Kidney capillary endothelial cell (primary cell): ENCODE measurements at places on chromosomes 7 and 10.

DNA sequence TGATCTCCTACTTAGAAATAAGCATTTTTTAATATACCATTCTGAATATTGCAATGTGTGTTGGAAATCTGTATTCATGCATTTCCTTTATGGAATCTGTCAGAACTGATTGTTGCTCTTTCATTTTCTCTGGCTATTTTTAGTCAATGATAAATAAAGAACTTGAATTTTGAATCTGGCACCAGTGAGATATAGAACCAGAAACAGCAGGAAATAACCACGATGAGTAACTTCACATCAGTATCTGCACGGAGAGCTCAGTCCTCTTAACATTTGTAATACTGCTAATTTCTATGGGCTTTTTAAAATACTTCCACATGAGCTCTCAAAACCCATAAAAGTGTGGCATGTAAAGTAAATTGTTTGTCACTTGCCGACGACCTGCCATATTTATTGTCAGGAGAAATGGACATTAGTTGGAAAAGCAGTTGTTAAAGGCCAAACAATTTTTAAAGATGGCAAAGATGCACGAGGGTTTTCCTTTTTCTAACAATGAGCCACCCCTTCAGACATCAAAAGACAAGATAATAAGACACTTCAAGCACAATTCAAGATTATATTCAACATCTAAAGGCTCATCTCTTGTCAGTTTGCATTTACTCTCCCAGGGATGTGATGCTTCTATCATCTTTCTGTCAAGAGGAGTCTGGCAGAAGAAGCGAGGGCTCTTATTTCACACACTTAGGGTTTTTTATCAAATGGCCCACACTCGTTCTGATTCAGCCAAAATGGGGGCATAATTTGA, 118.3 kb downstream of the POU6F2 start:
- no peak for DNase-seq

GRCh38 chr7:95470452-95470851, 15.3 kb upstream of the ASB4 start:
- DNase-seq, result peak; percentile 78

DNA sequence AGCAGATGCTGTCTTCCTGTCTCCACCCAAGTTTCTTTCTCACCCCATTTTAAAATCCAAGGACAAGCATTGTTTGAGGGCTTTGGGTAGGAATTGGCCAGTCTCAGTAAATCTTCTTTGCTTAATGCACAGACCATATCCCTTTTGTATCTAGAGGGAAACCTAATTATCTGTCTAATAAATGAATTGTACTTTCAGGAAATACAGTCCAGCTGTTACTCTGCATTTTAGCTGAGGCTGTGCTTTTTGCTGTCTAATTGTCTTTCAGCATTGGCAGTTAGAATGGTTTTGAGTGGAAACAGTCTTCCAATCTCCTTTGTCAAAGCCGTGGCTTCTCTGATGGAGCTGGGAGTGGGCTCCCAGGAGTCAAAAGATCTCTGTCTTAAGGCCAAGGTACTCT, 388.2 kb downstream of the SORCS3 start:
- no peak for DNase-seq

GRCh38 chr7:7321681-7322080, 139.3 kb downstream of the C1GALT1 start:
- DNase-seq, result no peak

DNA sequence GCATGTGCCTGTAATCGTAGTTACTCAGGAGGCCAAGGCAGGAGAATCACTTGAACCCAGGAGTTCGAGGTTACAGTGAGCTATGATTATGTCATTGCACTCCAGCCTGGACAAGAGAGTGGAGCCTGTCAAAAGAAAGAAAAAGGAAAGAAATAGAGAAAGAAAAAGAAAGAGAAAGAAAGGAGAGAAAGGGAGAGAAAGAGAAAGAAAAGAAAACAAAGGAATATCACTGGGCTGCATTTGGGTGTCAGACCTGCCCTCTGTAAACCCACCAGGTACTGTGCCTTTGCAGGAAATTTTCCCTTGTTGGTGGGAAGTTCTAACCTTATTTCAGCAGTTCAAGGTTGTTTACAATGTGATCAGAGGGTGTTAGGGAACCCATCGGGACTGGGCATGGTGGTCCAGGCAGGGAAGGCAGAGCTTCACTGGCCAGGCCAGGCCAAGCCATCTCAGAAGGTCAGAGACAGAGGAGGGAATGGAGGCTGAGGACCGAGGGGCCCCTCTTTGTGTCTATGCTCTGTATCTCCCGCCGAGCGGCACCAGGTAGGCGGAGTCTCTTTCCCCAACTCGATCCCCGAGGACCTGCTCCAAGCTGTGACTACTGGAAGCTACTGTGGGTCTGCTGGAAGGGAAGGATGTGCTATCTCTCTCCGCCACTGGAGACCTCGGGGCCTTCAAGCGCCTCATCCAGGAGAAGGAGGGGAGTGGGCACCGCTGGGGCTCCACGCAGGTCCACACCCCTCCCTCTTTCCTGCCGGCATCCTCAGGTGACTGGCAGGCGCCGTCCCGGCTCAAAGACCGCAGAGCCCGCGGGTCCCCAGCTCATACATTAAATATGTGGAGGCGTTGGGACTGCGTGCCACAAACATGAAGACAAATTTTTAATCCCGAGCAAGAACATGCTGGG, 15.2 kb upstream of the KAZALD1 start:
- DNase-seq, result no peak

- DNase-seq, result no peak
Observed at GRCh38 chr10:88886557-88886956, 6.5 kb downstream of the STAMBPL1 start.

- DNase-seq, result peak; percentile 44
Observed at GRCh38 chr10:104254493-104255310, at the start of gene GSTO1. GSTO1 (plus strand) TSS chr10:104254892; CDS start chr10:104254929, 37 bp downstream.

- DNase-seq, result no peak
Observed at GRCh38 chr7:45155357-45155900, 2.2 kb upstream of the RAMP3 start.

DNA sequence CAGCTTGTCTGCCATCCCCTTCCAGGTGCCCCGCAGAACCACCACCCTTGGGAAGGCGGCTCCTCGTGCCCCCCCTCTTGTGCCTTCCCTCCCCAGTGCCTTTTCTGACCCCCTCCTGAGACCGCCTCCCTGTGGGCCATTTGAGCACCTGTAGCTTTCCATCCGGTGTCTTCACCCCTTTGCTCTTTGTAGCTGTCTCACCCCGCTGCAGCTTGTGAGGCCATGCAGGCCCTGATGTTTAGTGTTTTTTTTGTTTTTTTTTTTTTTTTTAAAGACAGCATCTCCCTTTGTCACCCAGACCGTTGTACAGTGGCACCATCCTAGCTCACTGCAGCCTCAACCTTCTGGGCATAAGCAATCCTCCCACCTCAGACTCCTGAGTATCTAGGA, 52.5 kb downstream of the CUX1 start:
- DNase-seq, result no peak

- DNase-seq, result no peak
Observed at GRCh38 chr7:6180344-6180725, 92.1 kb downstream of the CYTH3 start.

- DNase-seq, result no peak
Observed at GRCh38 chr7:2497065-2497464, 20.9 kb upstream of the GRIFIN start.

DNA sequence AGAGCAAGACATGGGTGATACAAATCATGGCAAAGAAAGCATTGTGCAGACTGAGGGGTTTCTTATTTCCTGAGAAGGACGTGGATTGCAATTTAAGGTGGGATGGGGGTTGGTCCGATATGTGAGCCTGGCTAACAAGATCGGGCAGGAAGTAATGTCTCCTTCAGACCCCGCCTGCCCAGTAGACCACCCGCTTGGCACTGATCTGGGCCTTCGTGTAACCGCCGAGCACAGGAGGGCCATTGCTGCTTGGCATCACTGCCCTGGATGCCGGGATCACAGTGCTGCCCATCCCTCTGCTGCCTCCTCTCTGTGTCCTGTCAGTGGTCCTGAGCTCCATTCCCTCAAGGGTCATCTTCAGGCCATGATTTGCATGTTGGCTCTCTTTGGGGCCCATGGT, 214.6 kb upstream of the ZNF32 start:
- DNase-seq, result no peak

GRCh38 chr7:123208793-123209192, 9.0 kb upstream of the SLC13A1 start:
- no peak for DNase-seq

GRCh38 chr10:24207781-24208611, 942 bp upstream of the KIAA1217 start:
- peak; percentile 91 for DNase-seq

GRCh38 chr10:46537309-46537708, 19.1 kb downstream of the GPRIN2 start:
- no peak for DNase-seq

- no peak for DNase-seq
Observed at GRCh38 chr7:24777806-24778205, 20.5 kb upstream of the GSDME start.

GRCh38 chr10:5528989-5529701, 4.4 kb downstream of the CALML3 start:
- no peak for DNase-seq

GRCh38 chr7:18041191-18041590, 13.5 kb upstream of the PRPS1L1 start:
- no peak for DNase-seq

DNA sequence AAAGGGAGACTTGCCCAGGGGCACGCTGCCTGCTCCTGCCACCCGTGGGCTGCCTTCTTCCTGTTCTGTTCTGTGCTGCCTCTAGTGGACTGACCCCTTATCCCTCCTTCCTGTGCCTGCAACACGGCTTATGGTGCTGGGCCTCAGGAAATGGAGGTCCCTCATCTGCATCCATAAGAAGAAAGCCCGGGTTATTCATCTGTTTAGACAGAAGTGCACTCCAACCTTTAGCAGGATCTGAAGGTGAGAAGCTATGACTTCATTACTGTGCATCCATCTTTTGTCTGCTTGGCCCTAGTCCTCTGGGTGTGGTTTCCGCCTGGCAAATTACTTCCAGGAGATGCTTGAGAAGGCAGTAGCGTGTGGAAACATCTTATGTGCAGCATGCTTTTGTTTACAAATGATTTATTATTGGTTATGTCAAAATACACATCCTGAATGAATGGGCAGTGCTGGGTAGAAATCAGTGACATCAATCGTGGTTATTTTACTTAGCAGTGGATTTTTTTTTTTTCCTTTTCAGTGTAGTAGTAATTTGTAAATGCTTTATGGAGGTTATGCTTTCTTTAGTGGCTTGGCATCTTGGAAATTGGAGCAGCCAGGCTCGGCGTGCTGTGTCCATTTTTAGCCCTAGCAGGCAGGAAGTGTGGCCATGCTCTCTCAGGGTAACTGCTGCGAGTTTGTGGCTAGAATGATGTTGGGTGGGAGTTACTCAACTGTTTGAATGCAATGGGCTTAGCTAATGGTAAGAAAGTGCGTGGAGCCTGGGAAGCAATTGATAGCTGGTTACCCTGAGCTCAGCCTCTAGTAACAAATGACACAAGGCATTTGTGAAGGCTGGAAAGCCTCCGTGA, 12.7 kb downstream of the PTPRE start:
- DNase-seq, result peak; percentile 89

GRCh38 chr10:76287856-76288255, 856.4 kb downstream of the LRMDA start:
- DNase-seq, result no peak
